CD4-positive, alpha-beta T cell (primary cell): ENCODE measurements at places on chromosomes 11 and 22. TPM values are rescaled to one million over a fixed set of nuclear protein-coding genes. Genes with fewer than 3 reads are reported as not detected.

- peaks cover 29% of the 10 kb centered on the region for H3K27me3 ChIP-seq
- no peak for DNase-seq
Observed at GRCh38 chr22:35381424-35382009, 621 bp downstream of the HMOX1 start.

GRCh38 chr11:94746721-94747120, 21.4 kb upstream of the AMOTL1 start:
- no peak for DNase-seq
- no peaks in the 10 kb centered on the region for H3K36me3 ChIP-seq
- peaks cover 30% of the 10 kb centered on the region for H3K27me3 ChIP-seq
- no peaks in the 10 kb centered on the region for H3K4me1 ChIP-seq

- H3K4me3 ChIP-seq: no peak overlapping the region
- DNase-seq: no peak
- no peaks in the 10 kb centered on the region for H3K4me1 ChIP-seq
- peaks cover 5% of the 10 kb centered on the region for H3K27me3 ChIP-seq
- H3K36me3 ChIP-seq: no peaks in the 10 kb centered on the region
Observed at GRCh38 chr22:50656122-50657070, 16.2 kb upstream of the SHANK3 start.

SLC22A6 gene
- not detected for total RNA-seq

DNA sequence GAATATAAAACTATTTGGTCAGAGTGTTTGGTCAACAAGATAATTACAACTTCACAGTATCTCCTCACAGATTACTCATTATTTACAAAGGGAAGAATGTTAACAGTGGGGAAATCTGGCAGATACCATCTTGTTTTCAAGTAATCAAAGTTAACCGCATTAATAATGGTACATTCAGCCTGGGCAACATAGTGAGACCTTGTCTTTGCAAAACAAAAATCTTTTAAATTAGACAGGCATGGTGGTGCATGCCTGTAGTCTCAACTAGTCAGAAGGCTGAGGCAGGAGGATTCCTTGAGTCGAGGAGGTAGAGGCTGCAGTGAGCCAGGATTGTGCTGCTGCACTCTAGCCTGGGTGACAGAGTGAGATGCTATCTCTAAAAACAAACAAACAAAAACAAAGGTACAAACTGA, 78.5 kb downstream of the ACER3 start:
- H3K36me3 ChIP-seq: no peaks in the 10 kb centered on the region
- H3K4me3 ChIP-seq: no peak overlapping the region
- H3K4me1 ChIP-seq: no peaks in the 10 kb centered on the region
- DNase-seq: no peak
- no peaks in the 10 kb centered on the region for H3K27me3 ChIP-seq
